Brain microvascular endothelial cell (primary cell): ENCODE measurements at places on chromosomes 5 and 9.

DNA sequence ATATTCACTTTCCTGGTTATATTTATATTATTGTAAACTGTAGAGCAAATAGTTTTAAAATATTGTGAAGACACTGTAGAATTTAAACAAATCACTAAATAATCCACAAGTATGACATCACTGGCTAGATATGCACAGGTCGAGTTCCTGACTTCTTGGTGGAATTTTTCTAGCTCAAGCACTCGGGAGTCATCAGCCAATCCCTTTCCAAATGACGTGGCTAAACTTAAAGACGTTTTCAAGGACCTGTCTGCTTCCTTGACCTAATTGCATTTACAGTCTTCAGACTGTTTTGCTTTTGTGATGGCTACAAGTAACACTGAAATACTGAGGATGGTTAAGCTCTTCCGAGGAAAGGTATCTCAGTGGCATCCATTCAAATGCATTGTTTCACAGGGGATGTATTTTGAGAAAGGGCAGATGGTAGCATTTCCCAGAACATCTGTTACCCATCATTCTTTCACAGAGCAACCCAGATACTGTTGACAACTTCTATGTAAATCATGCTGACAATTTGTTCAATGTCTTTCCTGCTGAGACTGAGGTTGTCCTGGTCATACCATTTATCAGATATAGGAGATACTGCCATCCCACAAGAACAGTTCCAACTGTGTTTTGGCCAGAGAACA, 262.8 kb downstream of the CDH10 start:
- no peak for DNase-seq

- no peak for DNase-seq
Observed at GRCh38 chr9:37512437-37512836, 26.7 kb downstream of the POLR1E start.

DNA sequence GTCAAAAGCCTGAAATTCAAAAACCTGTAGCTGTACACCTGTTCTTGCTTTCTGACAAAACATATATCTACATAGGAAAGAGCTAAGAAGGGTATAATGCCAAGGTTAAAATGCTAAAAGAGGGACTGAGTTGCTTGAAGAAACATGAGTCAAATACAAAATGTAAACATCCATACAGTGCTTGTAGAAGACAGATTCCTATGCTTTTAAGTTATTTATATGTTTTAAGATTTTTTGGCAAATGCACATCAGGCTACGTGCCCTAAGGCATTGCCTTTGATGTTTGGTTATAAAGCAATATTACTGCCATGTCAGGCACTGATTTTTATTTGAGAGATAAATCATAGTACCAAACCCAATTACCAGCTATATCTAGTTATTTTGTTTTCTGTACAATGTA, 269.0 kb downstream of the EDIL3 start:
- no peak for DNase-seq

GRCh38 chr5:35815089-35815936, 41.4 kb upstream of the IL7R start:
- peak; percentile 34 for DNase-seq

DNA sequence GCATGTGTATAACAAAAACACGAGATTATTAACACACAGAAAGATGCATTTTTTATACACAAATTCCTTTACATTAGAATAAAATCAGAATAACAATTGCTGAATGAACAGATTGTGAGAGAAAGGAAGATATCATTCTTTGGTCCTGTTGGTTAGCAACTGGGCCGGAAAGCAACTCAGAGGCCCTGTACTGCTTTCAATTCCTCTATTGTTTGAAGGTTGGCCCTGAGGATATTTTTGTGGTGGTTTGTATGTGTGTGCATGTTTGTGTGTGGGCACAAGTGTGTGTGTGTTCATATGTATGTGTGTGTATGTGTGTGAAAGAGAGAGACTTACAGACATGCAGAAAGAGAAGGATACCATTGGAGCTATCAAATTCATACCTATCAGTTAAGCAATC, 356.8 kb upstream of the DMAC1 start:
- no peak for DNase-seq

- no peak for DNase-seq
Observed at GRCh38 chr5:56389261-56389660, 156.1 kb upstream of the ANKRD55 start.

GRCh38 chr9:116685166-116685565, 1.9 kb upstream of the TRIM32 start:
- DNase-seq = no peak

- DNase-seq = peak; percentile 47
Observed at GRCh38 chr5:54845567-54845941, 139.8 kb downstream of the ESM1 start.

GRCh38 chr5:94360382-94361130, 257.8 kb downstream of the KIAA0825 start:
- no peak for DNase-seq

DNA sequence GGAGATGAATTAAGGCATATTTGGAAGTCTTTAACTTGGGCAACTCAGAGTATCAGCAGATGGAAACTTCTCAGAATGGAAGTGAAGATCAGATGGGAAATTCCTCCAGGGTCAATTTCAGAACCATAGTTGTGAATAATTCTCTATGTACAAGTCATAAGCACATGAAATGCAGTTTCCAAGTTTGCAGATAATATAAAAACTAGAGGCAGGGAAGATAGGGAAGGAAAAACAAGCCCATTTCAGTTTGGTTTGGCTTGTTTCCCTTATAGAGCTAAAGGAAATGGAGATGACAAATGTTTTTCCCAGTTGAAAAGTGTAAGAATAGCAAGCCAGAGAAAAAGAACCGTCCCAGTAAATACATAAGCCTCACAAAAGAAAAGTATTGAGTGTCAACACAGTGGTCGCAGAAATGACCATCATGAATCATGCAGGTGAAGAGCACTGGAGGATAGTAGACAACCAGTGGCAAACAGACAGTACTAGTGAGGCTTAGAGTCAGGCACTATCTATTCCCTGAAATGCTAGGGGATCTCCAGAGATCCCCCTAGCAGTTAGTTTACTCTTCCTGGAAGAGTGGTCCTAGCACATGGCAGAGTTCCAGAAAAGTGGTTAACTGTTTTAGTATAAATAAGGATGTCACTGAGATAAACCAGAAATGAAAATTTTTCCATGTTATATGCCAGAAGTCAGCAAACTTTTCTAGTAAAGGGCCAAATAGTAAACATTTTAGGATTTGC, 245.9 kb downstream of the SAXO1 start:
- peak; percentile 20 for DNase-seq

- DNase-seq = no peak
Observed at GRCh38 chr5:64298586-64298985, 132.9 kb downstream of the RNF180 start.

- peak; percentile 43 for DNase-seq
Observed at GRCh38 chr5:78009937-78010527, 233.9 kb upstream of the TBCA start.

GRCh38 chr9:86968258-86968920, 21.1 kb upstream of the GAS1 start:
- DNase-seq = no peak

DNA sequence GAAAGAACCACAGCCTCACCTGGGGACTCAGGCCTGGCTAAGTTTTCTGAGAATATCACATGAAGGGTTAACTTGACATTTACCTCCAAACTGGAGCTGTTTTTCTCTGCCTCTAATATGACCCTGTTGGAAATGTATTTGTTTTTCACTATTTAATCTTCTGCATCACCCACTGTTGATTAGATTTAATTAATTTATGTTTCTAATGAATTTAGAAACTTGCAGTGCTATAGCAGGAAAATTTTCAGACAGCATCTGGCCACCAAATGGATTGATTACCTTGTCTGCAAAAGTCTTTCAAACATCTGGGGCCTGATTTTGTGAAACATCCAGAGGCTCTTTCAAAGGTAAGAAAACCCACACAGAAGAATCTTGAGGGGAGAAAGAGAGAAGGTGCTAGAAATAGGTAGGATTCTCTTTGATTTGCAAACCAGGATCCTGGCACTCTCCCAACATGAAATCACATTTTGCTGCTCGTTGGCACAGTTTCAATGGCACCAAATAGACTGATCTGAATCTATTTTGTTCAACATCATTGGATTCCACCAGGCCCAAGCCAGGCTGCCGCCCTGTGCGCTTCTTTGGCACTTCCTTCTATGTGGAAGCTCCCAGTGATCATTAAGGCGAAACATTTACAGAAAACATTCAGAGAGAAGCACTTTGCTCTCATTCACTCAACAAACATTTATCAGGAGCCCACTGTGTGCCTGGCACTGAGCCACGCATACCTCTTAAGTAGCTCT, 157.3 kb downstream of the PPP2R2B start:
- DNase-seq = no peak

DNA sequence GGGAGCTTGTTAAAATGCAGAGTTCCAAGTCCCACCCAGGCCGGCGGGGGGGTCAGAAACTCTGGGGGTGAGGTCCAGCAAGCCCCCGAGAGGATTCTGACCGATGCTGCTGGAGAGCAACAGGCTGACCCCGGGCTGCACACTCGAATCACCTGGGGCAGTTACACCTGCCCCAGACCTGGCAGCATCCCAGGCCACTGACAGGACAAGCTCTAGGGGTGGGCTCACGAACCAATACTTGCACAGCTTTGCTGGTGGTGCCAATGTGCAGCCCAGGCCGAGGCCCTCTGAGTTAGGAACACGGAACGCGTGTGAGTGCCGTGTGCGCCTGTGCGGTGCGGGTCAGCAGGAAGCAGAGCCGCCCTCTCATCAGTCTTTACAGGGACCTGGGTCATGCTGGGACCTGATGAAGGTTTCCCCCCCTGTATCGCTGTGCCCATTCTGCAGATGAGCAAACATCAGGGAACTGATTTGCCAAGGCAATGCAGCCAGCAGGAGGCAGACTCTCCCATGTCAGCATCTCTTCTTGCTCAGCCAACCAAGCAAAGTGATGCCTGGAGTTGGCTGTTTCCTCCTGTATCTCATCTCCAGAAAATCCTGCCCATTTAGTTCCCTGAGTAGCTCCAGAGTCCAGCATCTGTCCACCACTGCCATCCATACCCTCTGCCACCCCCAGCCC, 16.3 kb downstream of the FAM163B start:
- DNase-seq = no peak

DNA sequence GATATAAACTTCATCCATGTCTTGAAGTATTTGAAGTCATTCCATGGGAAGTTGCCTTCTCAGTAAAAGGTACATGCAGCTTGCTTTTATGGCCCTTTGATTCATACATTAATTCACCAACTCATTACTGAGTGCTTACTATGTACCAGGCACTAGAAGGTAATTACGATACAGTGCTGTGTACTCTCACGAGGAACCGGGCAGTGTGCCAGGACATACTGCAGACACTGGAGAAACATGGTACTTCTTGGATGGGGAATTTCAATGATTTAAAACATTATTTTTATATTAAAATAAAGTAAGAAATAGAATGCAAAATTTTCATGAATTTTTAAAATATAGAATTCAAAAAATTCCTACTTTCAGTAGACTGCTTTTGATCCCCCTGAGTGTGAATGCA, 71.4 kb upstream of the WDR41 start:
- no peak for DNase-seq

- no peak for DNase-seq
Observed at GRCh38 chr5:75325242-75325641, 11.8 kb upstream of the HMGCR start.

DNA sequence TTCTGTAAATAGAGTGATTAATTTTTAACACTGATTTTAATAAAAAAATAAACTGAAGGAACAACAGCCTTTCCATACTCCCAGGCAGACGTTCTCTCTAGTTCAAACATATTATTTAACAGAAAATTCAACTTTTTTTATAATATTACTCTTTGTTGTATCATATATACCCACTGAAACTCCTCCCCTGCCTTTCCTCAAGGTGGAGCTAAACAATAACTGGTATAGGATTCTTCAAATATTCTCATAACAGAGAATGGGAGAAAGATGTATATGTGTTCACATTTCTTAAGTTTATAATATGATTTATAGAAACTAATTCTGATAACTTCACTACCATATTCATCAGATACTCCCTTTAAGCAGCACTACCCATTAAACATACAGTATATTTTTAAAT, 83.4 kb downstream of the CYLC2 start:
- no peak for DNase-seq

- DNase-seq = no peak
Observed at GRCh38 chr9:105319202-105319813, 74.9 kb downstream of the SLC44A1 start.

DNA sequence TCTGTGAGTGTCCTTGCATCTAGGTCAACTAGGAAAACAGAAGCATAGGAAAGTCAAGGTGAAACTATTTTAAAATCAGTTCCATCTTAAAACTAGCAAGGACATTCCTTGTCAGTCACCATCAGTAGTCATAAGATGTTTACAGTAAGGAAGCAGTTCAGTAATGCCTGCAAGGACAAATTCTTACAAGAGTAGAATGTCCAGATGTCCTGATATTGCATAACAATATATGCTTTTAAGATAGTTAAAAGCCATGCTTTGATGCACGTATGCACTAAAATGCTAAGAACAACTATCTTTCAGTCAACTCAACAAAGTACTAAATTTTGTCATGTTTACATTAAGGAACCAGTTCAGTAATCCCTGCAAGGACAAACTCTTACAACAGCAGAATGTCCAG, 11.3 kb upstream of the SVEP1 start:
- DNase-seq = no peak

DNA sequence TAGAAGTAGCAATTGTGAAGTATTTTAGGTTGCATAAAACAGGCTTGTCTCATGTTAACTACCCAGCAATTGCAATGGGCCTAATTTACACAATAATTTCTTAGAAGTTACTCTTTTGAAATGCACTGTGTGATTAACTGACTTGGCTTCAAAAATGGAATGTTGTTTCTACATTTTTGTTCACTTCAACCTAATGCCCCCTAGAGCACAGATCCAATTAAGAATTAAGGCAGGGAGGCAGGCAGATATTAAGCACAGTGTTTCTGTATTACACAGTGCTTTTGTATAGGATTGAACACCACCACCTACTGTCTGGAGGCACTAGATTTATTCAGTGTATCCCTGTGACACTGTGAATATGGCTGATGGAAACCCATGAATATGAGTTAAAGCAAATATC, 302.1 kb downstream of the FBXL17 start:
- no peak for DNase-seq

DNA sequence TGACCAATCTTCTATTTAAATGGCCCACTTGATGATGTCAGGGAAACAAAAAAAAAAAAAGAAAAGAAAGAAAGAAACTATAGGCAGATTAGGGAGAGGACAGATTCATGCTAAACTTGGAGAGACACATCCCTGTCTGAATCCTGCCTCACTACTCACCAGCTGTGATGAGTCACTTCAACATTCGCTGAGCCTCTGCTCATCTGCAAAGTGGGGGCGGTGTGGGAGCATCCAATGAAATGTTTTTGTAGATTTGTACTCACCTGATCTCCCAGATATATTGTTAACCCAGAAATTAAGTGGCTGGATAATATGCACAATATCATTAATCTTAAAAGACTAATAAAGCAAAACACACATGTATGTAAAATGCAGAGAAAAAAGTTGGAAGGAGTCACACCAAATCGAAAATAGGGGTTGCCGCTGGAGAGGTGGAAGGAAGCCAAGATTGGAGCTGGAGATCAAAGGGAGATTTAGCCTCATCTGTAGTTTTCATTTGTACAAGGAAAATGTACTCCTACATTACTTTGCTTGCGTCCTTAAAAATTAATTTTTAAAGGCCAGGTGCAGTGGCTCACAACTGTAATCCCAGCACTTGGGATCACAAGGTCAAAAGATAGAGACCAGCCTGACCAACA, 17.0 kb upstream of the ERGIC1 start:
- DNase-seq = peak; percentile 89

GRCh38 chr5:169637085-169637548, at the start of gene DOCK2:
TSS of gene DOCK2 (plus strand) at chr5:169637275. CDS start at chr5:169637327, 52 bp downstream.
- no peak for DNase-seq

GRCh38 chr5:97162045-97162444, 19.6 kb upstream of the LIX1 start:
- DNase-seq = peak; percentile 70

- no peak for DNase-seq
Observed at GRCh38 chr5:109412981-109413402, 3.2 kb upstream of the PJA2 start.

- DNase-seq = no peak
Observed at GRCh38 chr9:131700765-131701435, 39.0 kb downstream of the RAPGEF1 start.
